Activated T-helper 2 cell treated with anti-CD3 and anti-CD28 coated beads, Interferon-gamma antibody, Interleukin-2, Interleukin-4, amounts not matched to agents 10 μg/mL and 5 μg/mL and 100 μg/mL, durations not matched to agents 14 hours and 24 hours and 36 hours (primary cell): ENCODE measurements at places on chromosomes 5 and 9. TPM values are rescaled to one million over a fixed set of nuclear protein-coding genes. Genes with fewer than 3 reads are reported as not detected.

DNA sequence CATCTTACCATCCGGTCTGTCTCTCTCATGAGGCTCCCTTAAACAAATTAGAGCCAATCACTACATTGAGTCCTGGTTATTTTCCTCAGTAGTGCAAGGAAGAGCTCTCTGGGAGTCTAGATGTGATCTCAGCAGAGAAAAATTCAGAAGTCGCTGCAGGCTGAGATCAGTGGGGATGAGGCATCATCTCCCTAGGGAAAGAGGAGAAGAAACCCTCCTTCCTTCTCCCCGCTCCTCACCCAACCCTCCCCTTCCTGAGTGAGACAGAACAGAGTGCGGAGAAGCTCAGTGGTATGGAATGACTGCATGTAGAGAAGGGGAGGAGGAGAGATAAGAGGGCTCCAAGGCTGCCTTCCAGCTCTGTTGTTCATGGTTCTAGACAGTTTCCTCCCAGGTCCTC is 80.5 kb downstream of the PAPPA start:
- DNase-seq, result no peak

DNA sequence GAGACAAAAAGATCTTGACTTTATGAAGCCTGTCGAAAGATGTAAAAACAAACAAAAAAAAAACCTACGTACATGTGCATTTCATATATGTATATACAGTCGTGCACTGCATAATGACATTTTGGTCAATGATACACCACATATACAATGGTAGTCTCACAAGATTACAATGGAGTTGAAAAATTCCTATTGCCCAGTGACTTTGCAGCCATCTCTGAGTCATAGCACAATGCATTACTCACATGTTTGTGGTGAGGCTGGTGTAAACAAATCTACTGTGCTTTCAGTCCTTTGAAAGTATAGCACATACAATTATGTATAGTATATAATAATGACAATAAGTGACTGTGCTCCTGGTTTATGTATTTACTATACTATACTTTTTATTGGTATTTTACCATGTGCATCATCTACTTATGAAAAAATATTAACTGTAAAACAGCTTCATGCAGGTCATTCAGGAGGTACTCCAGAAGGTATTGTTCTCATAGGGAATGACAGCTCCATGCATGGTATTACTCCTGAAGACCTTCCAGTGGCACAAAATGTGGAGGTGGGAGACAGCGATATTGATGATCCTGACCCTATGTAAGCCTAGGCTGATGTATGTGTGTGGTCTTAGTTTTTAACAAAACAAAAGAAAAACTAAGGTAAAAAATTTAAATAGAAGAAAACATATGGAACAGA is 73.7 kb upstream of the FST start:
- no peak for DNase-seq

GRCh38 chr9:37301042-37301853 is 121.2 kb upstream of the GRHPR start:
- DNase-seq, result no peak

DNA sequence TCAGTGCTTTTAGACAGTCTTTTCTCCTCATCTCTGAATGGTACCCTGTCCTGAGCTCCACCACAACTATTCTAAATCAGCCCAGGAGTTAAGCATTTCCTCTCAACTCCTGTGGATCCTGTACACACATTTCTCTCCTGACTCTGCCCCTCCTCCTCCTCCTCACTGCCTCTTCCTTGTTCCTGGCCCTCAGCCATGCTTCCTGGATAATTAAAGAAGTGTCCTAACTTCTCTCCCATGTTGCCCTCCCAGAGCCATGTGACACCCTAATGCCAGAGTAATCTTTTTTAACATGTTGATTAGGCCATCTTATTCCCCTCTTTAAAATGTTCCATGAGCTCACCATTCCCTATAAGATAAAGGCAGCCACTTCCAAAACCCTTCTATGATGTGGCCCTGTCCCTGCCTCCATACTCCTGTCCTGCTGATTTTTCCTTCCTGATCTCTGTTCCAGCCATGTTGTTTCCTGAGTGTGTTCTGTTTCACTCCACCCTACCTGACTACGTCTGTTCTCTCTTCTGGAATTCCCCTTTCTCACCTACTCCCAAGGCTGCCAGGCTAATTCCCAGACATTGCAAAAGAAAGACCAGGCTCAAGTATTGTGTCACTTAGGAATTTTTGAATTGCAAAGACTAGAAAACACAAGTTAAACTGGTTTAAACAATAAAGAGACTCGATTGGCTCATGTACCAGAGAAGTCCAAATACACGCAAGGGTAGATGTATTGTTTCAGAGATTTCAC is 295.2 kb downstream of the MAST4 start:
- no peak for DNase-seq

GRCh38 chr5:132257131-132258101 is at the start of gene PDLIM4:
TSS of gene PDLIM4 (plus strand) at chr5:132257696. CDS start at chr5:132257735, 39 bp downstream.
- DNase-seq, result no peak

GRCh38 chr9:133540698-133541025 is 6.2 kb downstream of the ADAMTSL2 start:
- no peak for DNase-seq

The PLPPR1 gene
- total RNA-seq, result not detected in 2 replicates
